ENCODE measurements at places on chromosomes 2 and 18.
A peak's percentile ranks its signal among the peaks of the same experiment; 100 is the strongest.

DNA sequence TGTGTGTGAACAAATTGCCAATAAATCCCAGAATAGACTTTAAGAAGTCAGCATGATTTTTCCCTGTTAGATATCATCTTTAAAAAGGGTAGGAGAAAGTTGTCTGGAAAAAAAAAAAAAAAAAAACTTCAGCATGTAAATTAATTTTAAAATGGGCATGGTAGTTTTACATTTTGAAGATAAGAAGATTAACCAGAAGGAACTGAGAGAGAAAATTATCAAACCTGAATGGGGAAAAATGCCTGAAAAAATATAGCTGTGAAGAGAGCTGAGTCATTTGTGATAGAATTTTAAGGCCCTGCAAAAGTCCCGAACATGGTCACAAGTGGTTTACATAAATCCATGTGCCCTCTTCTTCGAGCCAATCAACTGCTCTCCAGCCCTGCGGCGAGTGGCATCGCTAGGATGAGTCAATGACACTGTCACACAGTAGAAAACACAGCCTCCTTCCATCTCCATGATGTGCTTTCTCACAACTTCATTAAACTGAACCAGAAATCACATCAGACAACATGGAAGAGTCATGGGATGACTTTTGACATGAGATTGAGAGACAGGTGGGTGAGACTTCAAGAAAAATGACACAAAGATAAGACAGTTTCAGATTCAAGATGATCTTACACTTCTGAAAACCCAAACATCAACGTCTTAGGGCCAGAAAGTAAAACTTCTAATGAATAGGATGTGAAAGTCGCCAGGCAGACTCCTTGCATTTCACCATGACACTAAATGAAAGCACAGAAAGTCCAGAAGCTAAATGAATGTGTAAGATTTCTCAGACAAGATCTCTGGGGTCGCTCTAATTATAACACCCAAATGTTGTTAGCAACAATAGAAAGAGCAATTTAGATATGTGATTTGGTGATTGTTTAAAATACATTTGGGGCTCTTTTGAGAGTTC, 273.0 kb upstream of the ID2 start:
- DNase-seq: no peak

DNA sequence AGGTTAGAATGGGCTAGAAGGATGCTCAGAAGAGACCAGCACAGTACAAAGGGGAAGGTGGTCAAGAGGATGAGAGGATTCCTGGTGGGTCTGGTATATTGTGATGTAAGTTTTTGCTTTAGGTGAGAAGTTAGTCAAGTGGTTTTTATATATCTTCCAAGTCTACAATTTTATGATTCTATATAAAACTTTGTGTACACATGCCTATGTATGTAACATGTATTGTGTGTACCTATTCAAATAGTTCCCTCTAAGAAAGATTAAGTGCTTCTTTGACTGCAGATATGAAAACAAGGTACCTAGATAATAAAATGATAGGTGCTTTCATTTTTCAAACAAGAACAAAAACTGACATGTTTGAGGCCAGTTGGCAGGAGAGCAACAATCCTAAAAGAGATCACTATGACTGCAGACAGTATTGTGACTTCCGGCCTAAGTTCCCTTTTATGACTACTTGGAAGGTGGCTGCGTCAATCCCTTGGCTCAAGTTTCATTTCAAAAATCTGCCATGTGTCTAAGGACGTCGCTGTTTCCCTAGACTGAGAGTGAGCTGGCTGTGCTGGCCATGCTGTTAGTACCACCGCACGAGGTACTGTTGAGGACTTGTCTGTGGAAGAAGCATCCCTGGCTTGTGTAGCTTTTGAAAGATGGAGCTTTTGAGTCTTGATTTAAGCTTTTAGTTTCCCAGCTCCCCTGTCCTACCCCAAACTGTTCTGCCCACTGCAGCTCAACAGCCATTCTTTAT, 123.1 kb downstream of the PRPF40A start:
- peak; percentile 29 for DNase-seq

GRCh38 chr18:31533236-31533635, 35.3 kb downstream of the DSG2 start:
- no peak for DNase-seq

DNA sequence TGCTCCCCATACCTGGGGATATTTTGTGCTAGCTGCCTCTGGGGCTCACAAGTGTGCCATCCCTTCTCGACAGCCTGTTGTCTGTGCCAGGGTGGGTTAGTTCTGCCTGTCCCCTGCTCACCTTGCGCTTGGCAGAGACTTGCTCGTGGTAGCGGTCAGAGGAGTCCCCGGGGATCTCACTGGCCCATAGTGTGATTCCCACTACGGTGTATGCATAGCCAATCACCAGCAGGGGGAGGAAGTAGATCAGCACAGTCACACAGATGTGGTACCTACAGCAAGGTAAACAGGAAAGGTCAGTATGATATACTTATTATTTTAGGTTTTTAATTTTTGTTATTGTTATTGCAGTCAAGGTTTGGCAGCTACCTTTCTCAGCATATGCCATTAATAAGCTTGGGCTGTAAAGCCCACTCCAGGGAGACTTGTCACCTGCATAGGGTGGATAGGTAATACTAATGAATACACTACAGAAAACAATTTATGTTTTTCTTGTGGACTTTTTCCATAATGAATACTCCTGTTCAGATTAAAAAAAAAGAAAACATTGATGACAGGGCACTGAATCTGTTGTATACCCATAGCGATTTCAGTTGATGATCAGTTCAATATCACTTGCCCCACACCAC, 95.2 kb downstream of the POLE4 start:
- no peak for DNase-seq

DNA sequence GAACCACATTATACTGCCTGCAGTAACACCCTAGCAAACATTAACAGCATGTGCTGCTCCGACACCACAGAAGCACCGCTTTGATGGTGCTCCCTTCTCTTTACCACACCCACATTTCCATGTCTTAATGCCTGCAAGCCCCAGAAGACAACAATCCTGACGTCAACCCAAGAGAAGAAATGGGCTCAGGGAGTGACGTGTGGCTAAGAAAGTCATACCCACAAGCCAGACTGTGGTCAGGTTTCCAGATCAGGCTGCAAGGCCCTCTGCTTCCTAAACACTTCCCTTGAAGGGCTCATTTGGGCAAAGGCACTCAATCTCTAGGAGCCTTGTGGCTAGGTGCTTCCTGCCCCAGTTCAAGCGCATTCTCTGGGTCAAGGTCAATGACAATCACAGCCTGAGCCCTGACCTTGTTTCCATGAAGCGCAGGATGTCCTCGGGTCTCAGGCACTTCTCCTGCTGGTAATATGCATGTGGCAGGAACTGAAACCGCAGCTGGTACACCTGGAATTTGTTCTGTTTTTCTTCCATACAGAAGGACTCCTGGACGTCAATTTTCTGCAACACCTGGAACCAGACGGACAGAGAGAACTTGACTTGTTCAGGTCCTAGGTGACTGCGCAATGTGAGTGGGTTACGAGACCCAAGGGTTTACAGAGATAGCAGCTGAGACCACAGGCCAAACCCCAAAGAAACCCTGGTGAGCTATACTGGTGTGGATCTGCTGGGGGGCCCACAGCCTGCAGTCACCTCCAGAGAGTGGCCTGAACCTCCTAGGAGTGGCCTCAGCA, 67.2 kb downstream of the POLR1A start:
- DNase-seq: no peak

All from head of caudate nucleus (tissue), 42 donors.